ENCODE measurements at places on chromosomes 5 and 9.

DNA sequence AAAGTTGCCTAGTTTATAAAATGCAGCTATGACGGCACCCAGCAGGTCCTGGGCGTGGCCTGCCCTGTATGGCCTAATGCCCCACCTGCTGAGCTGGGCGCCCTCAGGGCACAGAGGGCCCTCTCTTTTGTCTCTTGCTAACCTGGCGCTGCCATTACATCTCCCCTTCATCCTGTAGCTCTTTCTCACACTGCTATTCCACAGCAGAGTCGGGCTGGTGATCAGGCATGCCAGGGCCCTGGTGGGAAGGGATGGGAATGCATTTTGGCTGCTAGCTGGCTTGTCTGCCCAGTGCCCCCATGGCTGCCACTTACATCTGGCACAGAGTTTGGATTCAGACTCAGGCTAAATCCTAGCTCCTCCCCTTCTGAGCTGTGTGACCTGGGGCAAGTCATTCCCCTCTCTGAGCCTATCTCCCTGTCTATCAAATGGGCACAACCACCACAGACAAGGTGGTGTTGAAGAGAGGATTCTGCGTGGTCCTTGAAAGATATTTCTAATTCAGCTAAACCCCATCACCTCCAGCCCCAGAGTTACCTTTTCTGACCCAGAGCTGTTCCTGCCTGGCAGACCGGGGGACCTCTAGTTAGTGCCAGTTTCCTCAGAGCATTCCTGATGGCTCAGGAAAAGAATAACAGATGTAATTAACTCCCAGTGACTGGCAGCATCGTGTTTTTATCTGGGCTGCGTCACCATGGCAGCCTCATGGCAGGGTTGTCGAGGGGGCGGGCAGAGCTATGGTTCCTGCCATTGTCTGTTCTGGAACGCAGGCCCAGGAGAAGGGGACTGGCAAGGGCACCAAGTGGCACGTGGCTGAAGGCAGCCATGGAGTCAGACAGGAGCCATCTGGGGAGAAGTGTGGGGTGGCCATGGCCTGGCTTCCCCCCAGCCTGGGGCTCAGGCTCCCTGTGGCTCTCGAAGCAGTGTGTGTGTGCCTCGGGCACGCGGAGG, 6.3 kb downstream of the PRR7 start:
- no peak for DNase-seq

DNA sequence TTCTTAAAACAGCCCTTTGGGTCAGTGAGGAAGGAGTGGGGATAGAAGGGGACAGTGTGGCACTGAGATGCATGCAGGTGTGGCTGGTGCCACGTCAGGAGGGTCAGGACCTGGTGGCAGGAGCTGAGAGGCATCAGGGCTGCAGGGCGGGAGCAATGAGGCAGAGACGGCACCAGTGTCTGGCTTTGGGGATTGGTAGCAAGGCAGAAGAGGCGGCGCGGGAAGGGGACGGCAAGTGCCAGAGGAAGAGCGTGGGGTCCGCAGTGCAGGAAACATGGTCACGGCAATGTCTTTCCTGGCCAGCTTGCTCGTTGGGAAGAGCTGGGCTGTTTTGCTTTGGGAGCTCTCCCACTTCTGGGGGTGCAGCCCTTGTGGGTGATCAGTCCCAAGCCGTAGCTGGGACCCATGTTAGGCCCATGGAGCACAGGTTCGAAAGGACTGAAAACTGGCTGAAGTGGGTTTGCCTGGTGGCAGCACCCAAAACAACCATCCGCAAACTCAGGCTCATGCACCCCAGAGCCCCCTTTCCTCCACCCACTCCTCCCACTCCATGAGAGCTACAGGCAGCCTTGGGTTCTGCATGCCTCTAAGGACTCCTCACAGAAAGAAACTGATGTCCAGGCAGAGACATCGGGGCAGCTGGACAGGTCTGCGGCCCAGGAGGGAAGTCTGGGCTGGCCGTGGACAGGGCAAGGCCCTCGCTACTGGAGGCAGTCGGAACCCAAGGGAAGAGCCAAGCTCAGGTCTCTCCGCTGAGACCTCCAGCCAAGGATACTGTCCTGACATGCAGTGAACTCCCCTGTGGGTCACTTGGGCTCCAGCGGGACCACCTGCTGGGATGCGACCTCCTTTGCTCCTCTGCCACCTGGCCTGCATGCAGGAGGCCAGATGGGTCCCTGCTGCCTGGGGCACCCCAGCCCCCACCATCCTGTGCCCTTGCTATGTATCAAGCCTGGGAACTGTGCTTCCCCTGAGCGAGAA, 104.4 kb downstream of the ZNF354C start:
- DNase-seq: peak; percentile 70

GRCh38 chr9:127569886-127570401, 42.1 kb upstream of the STXBP1 start:
- no peak for DNase-seq

DNA sequence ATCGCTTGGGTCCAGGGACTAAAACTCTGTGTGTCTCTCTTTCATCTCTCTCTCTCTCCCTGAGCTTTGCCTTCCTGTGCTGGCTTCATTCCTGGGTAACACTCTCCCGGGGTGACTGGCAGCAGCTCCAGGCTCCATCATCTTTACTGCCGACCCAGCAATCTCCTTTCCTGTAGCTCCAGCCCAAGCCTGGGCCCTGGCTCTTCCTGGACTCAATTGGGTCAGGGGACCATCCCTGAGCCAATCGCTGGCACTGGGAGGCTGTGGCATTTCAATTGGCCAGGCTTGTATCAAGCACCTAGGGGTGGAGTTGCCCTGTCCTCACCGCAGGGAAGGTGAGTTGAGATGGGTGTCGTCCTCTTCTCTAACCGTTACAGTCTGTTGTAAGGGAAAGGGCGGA, 31.9 kb downstream of the FAM240B start:
- no peak for DNase-seq

- no peak for DNase-seq
Observed at GRCh38 chr5:127409246-127409917, 108.1 kb upstream of the PRRC1 start.

- no peak for DNase-seq
Observed at GRCh38 chr5:72692231-72692637, 124.2 kb upstream of the TNPO1 start.

GRCh38 chr5:113652161-113652560, 138.7 kb downstream of the YTHDC2 start:
- peak; percentile 73 for DNase-seq

DNA sequence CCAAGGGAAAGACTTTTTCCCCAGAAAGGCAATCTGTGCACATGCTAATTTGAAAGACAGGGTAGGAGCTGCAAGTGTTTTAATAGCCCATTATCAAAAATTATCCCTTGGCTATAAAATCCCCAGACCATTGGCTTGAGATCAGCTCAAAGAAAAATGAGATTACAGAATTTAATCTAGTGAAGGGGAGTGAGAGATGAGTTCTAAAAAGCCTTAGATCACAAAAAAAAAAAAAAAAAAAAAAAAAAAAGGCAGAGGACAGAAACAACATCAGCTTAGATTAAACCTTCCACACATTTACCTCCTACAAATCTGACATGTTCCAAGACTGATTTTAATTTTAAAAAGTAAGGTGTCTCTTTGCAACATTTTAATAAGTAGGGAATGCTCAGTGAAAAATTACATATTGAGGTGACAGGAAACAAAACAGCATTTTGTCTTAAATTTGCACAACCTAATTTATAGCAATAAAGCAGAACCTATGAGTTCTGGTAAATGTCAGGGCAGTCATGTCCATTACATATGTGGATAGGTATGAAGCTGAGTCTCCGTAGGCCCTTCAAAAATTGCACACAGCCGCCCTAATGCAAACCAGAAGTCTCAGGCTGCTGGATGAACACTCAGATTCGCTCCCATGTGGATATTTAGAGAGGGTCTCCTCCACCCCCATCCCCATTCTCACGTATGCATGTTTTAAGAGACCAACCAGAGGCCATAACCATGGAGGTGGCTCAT, 43.4 kb downstream of the NFIB start:
- DNase-seq: no peak

DNA sequence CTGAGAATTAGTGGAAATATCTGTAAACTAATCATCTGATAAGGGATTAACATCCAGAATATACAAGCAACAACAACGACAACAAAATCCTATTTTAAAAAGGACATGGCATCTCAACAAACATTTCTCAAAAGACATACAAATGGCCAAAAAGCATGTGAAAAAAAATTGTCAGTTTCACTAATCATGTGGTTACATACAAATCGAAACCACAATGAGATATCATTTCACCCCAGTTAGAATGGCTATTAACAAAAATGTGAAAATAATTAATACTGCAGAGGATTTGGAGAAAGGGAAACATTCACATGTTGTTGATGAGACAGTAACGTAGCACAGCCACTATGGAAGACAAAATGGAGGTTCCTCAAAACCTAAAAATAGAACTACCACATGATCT, 69.5 kb downstream of the ERP44 start:
- DNase-seq: no peak

DNA sequence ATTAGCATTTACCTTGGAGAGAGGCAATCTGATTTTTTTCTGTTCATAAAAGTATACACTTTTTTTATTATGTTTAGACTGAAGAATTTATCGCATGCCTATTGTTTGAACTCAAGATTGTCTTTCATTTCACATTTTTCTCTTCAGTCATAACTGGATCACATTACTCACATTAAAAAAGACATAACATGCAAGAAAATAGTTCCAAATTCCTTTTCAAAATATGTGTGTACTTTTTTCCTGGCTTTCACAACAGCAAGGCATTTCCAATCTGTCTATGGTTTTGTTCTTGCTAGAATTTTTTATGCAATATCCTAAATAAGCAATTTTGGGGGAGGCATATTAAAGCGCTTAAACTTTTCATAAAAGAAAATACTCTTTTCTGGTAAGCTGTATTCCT, 21.2 kb downstream of the FTMT start:
- DNase-seq: no peak

GRCh38 chr5:80507663-80508062, 19.8 kb downstream of the FAM151B start:
- DNase-seq: no peak

DNA sequence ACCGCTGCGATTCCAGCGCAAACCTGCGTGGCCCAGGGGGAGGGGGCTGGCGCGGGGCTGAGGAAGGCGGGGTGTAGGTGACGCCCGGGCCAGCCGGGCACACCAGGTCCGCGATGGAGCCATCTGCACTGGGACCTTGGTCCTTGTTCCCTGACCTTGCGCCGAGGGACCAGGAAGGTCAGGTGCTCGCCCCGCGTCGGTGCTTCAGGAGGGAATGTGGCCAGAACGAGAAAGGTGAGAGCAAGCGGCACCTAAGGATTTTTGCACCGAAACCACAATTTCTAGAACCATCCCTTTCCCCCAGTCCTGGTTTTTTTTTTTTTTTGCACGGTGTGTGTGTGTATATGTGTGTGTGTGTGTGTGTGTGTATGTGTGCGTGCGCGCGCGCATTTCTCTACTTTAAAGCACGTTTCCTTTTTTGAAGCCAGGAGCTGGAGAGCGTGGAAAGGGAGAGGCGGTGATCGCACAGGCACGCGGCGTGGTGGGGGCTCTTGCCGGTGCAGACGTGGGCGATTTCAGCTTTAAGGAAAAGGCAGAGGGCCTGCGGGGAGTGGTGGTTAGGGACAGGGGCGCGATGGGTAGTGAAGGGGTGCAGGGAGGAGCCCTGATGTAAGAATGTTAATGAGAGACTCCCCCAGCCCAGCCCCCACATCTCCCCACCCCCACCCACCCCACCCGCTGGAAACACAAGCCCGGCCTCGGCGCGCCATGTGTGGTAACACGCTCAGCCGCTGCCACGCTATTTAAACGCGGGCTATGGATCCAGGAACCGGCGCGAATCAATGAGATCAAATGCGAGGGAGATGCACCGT, at the start of gene NPR3:
TSS of gene NPR3 (plus strand) at position 772 of the 812 bp plus-strand sequence. CDS start 456 bp downstream, outside the sequence.
- no peak for DNase-seq

GRCh38 chr5:132283423-132284043, 10.7 kb upstream of the SLC22A4 start:
- peak; percentile 41 for DNase-seq

DNA sequence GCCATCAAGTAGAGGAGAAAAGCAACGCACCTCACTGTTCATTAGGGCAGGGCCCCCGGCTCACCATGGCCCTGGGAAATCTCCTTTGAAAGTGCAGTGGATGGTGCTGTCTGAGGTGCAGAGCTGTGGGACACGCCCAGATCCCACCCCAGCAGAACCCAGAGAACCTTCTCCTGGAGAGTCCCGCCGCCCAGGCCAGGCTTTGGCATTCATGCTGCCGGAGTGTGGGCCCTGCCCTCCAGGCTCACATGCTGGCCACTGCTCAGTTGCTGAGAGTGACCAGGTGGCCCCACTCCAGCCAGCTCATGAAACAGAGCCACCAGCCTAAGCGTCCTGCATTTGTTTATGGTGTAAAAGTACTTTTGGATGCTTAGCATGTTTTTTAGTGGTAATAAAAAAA, 23.8 kb upstream of the LRRC14B start:
- no peak for DNase-seq

- DNase-seq: no peak
Observed at GRCh38 chr9:8020186-8020585, 220.6 kb upstream of the DMAC1 start.

DNA sequence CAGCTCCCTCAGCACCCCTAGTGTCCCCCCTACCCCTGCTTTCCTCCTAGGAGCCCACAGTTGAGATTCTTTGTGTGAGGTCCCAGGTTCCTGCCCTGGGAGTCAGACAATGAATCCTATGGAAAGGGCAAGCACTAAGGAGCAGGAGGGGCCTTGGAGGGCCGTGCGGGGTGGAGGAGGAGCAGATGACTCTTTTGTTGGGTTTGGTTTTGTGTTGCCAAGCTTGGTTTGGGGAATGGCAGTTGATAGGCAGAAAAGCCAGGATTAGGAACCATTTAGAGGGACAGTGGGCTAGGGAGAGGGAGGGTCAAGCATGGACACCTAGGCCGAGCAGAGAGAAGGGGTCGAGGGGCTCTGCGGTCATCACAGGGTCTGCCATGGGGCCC, 61.6 kb upstream of the SPTLC1 start:
- no peak for DNase-seq
